ENCODE measurements at places on chromosomes 12 and 14.
A peak's percentile ranks its signal among the peaks of the same experiment; 100 is the strongest.

DNA sequence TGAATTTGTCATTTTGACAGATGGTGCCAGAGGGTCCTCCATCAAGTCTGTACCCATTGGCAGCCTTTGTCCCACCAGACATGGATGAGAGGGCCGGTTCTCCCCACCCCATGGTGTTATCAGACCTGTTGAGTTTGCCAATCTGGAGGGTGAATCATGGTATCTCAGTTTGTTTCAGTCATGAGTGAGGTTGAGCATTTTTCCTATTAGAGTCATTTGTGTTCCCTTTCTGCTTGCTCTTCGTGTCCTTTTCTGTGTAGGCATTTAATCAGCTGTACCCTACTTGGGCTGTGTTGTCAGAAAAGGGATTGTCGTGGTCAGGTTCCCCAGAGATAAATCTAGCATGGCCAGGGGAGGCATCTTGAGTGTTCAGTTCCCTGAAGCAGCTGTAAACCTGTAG, 30.5 kb downstream of the SLC24A4 start:
- no peak for DNase-seq

DNA sequence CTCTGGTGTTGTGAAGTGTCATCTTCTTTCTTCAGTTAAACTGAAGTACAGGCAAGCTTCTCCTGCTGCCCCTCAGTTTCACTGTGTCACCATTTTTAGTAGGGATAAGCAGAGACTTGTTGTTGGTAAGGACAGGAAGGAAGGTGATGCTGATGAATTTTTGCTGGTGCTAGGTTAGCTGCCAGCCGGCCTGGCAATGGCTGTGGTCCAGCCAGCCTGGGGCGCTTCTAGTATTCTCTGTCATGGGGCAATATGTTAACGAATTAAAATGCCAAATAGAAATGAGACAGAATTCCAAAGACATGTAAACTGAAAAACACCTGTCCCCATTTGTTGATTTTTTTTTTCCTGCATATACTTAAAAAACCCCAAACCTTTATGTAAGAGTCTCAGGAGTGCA, 602.9 kb downstream of the DIO2 start:
- DNase-seq = no peak

- DNase-seq = no peak
Observed at GRCh38 chr14:96352708-96353107, 10.4 kb downstream of the ATG2B start.

- no peak for DNase-seq
Observed at GRCh38 chr12:87603727-87604126, 425.5 kb downstream of the C12orf50 start.

DNA sequence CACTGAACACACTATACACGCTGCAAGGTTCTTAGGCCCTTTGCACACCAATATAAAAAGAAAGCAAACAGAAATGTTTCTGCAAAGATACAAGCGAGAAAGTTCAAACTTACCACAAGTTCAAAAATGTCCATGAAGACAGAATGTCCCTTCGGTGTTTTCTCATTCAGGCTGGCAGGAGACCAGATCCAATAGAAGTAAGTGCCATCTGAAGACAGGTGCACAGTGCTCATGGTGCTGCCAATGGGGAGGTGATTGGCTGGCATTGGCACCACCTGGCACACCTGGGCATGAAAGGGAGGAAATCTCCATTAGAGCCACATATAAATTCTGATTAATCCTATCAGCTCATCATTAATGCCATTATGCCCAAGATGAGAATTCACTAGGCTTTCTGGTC, 76.3 kb downstream of the HECTD4 start:
- DNase-seq = no peak

- no peak for DNase-seq
Observed at GRCh38 chr12:128021561-128021960, 245.4 kb upstream of the TMEM132C start.

DNA sequence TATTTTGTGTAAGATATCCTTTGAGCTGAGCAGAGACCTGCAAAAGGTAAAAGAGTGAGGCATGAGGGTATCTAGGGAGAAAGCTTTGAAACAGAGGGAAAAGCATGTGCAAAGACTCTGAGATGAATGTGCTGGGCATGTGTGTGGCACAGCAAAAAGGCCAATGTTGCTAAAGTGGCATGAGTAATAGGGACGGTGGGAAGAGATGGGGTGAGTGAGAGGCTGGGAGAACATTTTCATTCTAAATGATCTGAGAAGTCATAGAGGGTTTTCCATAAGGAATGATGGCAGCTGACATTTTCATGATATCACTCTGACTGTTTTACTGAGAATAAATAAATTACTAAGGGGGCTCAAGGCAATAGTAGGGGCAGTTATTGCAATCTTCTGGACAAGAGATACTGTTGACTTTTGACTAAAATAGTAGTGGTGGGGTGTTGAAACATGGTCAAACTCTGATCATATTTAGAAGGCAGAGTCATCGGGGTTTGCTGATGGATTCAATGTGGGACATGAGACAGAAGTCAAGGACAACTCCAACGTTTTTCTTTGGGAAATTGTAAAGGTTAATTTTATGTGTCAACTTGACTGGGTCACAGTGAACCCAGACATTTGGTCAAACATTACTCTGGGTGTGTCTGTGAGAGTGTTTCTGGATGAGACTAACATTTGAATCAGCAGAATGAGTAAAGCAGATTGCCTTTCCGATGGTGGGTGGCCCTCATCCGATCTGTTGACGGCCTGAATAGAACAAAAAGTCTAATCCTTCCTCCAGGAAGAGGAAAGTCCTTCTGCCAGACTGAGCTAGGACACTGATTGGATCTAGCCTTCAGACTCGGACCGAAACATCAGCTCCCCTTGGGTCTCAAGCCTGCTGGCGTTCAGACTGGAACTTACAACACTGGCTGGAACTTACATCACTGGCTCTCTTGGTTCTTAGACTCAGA, 193.9 kb upstream of the PLXNC1 start:
- DNase-seq = no peak

DNA sequence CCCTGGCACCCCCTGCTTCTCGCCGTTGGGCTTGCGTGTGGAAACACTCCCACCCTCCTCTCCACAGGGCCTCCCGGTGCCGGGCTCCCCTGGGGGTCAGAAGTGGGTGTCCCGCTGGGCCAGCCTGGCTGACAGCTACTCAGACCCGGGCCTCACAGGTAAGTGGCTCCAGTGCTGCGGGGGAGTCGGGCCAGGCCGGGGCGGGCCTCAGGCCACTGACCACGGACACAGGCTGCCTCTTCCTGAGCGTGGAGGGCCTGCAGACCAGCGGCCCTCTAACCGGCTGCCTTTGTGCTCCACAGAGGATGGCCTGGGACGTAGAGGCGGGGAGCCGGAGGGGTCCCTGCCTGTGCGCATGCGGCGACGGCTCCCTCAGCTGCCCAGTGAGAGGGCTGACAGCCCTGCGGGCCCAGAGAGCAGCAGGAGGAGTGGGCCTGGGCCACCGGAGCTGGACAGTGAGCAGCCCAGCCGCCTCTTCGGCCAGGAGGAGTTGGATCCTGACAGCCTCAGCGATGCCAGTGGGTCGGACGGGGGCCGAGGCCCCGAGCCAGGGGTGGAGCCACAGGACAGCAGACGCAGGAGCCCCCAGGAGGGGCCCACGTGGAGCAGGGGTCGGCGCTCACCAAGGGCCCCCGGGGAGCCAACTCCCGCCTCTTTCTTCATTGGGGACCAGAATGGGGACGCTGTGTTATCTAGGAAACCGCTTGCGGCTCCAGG, 21.1 kb downstream of the CEP170B start:
- no peak for DNase-seq

GRCh38 chr14:104979758-104980610, 1.8 kb upstream of the AHNAK2 start:
- DNase-seq = peak; percentile 80

DNA sequence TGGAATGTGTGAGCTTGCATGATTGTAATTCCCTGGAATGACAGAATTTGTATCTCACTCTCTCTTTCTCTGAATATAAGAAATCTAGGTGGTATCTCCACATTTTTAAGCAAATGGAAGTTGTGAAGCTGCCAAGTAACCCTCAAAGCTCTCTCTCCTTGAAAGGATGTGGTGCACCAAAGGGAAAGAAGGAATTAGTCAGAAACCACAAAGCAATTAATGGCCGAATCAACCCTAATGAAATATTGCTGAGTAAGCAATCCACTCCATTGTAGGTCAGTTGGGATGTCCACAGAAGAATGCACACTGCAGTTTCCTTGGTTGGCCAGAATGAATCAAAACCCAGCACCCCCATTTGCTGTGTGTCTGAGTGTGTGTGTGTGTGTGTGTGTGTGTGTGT, 153.5 kb downstream of the KCNA5 start:
- no peak for DNase-seq

GRCh38 chr14:103517721-103518421, 4.8 kb downstream of the CKB start:
- DNase-seq = no peak

DNA sequence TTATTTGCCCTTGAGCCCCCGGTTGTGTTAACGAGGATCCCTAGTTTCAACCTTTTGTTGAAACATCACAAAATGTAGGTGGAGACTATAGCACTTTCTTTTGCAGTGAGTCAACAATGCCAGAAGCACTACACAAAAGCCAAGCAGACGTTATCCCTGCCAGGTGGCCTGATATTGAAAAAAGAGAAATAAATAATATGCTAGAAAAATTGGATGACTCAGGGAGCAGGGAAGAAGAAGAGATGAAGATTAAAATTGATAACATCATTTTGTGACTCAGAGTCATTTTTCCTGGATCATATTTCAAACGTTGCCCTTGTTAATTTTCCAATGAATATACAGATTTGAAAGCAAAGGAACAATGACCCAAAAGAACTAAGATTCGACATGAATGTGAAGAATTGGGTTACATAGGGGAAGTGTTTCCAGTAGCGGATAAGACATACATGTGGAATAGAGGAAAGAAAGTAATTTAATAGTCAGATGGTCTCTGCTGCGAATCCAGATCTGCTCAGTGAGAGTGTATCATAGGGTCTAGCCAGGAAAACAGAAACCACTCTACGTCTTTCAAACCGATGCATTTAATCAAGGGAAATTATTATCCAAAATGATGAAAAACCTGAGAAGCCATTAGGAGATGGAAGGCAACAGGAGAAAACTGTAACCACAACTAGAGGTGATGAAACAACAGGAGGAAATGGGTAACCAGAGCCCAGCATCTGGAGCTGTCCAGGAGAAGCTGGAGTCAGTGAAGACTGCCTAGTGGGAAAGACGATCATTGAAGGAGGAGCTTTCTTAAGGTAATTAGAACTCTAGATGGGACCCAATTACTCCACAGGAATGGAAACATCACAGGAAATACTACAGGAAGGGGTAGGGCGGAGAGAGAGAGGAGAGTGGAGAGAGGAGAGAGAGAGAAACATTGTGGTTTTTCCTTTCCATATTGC, 57.9 kb downstream of the RERG start:
- peak; percentile 61 for DNase-seq

All from DMS53 (cell line).